ENCODE measurements at places on chromosomes 16 and 17.
A peak's percentile ranks its signal among the peaks of the same experiment; 100 is the strongest.

- DNase-seq: no peak
Measured at GRCh38 chr17:46135126-46135812, 58.0 kb downstream of the KANSL1 start.

GRCh38 chr17:12927001-12927400 is 90.8 kb downstream of the ELAC2 start:
- DNase-seq: no peak

- no peak for DNase-seq
Measured at GRCh38 chr17:62862251-62862650, 54.1 kb upstream of the MARCHF10 start.

DNA sequence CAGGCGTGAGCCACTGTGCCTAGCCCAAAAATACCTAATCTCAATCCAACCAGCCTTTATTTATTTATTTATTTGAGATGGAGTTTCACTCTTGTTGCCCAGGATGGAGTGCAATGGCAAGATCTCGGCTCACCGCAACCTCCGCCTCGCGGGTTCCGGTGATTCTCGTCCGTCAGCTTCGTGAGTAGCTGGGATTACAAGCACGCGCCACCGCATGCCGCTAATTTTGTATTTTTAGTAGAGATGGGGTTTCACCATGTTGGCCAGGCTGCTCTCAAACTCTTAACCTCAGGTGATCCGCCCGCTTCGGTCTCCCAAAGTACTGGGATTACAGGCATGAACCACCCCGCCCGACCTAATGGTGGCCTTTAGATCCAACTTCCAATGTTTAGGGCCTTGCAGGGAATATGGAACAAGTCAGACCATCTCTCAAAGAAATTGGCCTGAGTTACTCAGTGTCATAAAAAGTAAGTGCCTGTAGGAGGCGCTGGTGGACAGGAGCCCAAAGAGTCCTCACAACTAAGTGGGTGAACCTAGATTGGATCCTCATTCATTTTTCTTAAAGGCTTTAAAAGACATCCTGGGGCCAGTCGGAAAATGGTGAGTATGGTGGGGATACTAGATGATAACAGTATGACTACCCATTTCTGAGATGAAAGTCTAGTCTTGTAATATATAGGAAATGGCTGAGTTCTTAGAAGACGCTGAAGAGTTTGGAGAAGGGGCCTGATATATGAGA is 4.6 kb downstream of the ZSCAN10 start:
- DNase-seq: peak; percentile 36

DNA sequence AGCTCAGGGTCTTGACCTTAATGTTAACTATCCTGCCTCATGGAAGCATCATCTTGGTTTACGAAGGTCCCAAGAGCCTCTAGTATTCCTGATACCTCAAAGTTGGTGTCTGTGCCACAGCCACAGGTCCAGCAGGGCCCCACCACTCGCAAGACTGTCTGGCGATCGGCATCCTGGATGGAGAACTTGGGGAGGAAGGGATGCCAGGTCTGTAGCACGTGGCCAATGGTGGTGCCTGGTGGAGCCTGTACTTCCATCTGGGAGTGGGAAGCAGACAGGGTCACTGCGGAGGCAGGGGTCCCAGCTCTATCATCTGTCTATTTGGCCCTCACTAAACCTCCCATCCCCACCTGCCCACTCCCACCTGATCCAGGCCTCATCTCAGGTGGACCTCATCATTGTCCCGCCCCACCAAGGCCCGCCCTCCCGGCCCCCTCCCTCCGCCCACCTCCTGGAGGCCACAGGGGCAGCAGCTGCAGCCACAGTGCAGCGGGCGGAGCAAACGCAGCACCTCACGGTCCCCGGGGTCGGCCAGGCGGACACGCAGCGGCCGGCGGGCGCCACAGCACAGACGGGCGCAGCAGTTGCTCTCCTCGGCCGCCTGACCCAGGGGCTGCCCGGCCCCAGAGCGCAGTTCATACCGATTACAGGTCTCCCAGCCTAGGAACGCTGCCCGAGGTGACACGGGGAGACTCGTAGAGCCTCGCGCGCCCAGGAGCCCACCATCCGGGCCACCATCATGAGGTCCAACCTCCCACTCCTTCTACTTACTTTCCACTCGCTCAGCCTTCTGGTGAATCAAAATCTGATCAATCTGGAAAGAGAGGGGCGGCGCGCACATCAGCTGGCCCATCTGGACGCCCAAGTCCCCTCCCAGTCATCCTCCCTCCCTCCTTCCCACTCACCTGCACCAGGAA is 1.4 kb downstream of the PLSCR3 start:
- DNase-seq: no peak

GRCh38 chr17:51238255-51238887 is 21.5 kb downstream of the MBTD1 start:
- no peak for DNase-seq
